ENCODE measurements at places on chromosomes 7 and 10. TPM values are rescaled to one million over a fixed set of nuclear protein-coding genes. Genes with fewer than 3 reads are reported as not detected.

DNA sequence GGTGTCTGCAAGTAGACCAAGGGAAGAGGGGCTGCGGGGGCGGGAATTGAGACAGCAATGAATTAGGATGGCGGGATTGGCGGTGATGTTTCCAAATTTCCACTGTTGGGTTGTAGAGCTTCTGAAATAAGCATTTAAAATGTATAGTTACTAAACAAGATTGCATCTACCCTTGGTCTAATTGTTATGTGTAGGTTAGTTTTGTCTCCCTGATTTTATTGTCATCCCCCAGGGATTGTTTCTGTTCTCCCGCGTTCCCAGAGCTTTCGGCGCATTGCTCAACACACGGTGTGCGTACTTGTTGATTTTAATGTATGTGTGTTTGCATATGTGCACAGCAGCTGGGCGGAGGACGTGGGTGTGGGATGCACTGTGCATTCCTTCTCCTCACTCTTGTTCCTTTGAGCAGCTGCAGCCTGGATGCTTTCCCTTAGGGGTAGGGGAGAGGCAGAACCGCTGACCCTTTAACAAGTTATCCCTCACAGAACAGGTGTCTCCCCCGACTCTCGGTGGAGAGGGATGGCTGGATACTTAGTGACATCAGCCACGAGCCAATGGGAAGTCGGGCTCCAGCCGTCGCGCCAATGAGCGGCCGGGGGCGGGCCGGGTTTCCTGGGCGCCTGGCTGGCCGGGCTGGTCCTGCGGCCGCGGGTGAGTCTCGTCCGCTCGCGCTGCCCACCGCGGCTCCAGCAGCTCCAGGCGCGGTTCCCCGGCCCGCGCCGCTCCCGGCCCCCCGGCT lies at the start of gene TSPAN33:
Gene TSPAN33 (plus strand): TSS at position 613 of the 739 bp plus-strand sequence. CDS start 274 bp downstream, outside the sequence.
- peak; percentile 41 for DNase-seq

GRCh38 chr7:28395404-28395803 lies 16.9 kb upstream of the CREB5 start:
- DNase-seq: no peak

- no peak for DNase-seq
These were observed 53.7 kb downstream of the CPED1 start for GRCh38 chr7:121042195-121042594.

GRCh38 chr7:1553512-1554210 lies 2.3 kb downstream of the TMEM184A start:
- DNase-seq: no peak

The CALHM1 gene
- not detected for polyA plus RNA-seq

The SOSTDC1 gene
- not detected for polyA plus RNA-seq

DNA sequence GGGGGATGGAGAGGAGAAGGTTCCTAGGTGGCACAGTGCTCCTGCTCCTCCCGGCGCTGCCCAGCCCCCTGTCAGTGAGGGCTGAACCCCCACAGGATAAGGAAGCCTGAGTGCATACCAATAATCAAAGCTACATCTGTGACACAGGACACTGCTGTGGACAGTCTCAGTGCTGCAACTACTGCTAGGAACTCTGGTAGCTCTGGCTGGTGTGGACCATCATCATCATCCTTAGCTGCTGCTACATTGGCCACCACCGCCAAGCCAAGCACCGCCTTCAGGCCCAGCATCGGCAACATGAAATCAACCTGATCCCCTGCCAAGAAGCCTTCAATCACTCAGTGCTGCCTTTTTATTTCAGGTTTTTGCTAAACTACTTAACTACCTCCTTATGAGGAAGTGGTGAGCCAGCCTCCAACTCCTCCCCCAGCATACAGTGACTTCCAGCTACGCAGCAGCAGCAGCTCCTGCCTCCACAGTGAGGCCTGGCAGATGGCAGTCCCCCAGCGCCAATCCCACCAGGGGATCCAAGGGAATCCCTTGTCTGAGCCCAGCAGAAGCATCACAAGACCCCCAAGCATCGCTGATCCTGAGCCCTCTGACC lies 32.1 kb upstream of the SLC26A4 start:
- DNase-seq: peak; percentile 28

DNA sequence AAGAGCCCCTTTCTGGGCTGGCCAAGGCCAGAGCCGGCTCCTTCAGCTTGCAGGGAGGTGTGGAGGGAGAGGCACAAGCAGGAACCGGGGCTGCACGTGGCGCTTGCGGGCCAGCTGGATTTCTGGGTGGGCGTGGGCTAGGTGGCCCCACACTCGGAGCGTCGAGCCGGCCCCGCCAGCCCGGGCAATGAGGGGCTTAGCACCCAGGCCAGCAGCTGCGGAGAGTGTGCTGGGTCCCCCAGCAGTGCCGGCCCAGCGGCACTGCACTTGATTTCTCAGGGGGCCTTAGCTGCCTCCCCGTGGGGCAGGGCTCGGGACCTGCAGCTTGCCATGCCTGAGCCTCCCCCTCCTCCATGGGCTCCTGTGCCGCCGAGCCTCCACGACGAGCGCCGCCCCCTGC lies 48.1 kb downstream of the SH2D4B start:
- no peak for DNase-seq

- no peak for DNase-seq
These were observed 23.2 kb downstream of the NKX2-3 start for GRCh38 chr10:99555825-99556523.

GRCh38 chr10:85967594-85967993 lies 399.0 kb downstream of the GRID1 start:
- DNase-seq: no peak

DNA sequence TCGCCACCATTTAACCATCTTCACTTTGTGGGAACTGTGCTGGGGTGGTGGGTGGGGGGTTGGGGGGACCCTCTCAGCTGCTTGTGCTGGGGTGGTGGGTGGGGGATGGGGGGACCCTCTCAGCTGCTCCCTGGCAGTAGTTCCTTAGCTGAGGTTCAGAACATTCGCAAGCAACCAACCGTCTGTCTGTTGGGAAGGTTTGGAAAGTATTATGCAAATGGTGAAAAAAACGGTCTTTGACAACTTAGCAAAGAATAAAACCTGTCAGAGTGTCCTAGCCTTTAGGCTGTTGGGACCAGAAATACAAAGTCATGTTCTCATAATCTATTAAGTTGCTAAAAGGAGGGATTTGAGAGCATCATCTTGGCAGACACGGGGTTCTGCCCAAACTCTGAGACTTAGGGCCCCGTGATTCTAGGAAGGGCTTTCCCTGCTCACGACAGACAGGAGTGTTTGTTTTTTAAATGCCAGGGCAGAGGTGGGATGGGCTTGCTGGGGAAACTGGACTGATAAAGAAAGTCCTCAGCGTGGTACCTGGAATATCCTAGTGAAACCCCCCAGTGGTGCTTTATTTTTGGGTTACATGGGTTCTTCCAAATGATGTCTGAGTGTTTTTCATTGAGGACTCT lies 14.1 kb upstream of the SRGN start:
- DNase-seq: no peak

DNA sequence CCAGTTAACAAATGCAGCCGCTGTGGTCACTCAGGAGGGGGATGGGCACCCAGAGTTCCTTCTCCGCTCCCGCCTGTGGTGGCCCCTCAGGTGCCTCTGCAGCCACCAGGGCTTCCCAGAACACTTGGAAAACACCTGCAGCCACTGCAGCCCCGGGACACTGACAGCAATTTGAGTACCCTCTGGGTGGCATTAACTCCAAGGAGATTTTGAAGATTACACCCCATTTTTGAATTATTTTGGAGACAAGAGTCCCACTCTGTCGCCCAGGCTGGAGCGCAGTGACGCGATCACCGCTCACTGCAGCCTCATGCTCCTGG lies 32.2 kb downstream of the IL15RA start:
- no peak for DNase-seq

GRCh38 chr10:117429643-117430265 lies 54.5 kb upstream of the PDZD8 start:
- DNase-seq: no peak

GRCh38 chr10:78964952-78965633 lies 103.7 kb upstream of the ZMIZ1 start:
- peak; percentile 48 for DNase-seq

- no peak for DNase-seq
These were observed 122.2 kb downstream of the NPY start for GRCh38 chr7:24406053-24406788.

- peak; percentile 6 for DNase-seq
These were observed 3.4 kb downstream of the TCF7L2 start for GRCh38 chr10:112953174-112954159.

GRCh38 chr7:21967598-21968003 lies 21.9 kb upstream of the CDCA7L start:
- no peak for DNase-seq

The GNAT3 gene
- polyA plus RNA-seq: not detected

- no peak for DNase-seq
These were observed 637.7 kb downstream of the ZNF716 start for GRCh38 chr7:58087536-58088190.

GRCh38 chr7:110759069-110759468 lies 331.9 kb upstream of the LRRN3 start:
- DNase-seq: no peak

The TFR2 gene
- 1.4 TPM for polyA plus RNA-seq

GRCh38 chr10:129935102-129935866 lies 28.8 kb downstream of the EBF3 start:
- DNase-seq: no peak

DNA sequence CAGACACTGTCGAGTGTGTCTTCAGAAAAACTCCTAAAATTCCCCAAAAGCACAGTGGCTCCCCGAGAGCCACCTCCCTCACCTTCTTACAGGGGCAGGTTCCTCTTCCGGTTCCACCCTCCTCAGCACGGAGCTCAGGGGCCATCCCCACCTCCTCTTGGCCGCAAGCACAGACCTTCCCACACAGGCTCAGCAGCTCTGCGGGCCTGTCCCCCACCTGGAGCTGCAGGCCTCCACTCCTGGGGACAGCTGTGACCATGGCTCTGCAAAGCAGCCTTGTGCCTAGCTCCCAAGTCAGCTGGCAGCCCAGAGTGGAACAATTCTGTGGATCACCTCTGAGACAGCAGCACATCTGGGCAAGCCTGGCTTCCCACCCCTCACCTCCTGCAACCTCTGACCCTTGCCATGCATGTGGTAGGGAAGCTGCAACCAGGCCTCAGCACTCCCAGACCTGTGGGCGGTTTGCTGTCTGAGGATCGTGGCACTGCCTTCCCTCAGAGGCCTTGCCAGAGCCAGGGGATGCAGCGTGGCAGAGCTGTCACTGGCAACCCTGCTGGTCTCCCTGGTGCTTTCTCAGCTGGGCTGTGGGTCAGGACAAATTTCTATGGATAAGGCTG lies 79.7 kb downstream of the ALOX5 start:
- DNase-seq: no peak

DNA sequence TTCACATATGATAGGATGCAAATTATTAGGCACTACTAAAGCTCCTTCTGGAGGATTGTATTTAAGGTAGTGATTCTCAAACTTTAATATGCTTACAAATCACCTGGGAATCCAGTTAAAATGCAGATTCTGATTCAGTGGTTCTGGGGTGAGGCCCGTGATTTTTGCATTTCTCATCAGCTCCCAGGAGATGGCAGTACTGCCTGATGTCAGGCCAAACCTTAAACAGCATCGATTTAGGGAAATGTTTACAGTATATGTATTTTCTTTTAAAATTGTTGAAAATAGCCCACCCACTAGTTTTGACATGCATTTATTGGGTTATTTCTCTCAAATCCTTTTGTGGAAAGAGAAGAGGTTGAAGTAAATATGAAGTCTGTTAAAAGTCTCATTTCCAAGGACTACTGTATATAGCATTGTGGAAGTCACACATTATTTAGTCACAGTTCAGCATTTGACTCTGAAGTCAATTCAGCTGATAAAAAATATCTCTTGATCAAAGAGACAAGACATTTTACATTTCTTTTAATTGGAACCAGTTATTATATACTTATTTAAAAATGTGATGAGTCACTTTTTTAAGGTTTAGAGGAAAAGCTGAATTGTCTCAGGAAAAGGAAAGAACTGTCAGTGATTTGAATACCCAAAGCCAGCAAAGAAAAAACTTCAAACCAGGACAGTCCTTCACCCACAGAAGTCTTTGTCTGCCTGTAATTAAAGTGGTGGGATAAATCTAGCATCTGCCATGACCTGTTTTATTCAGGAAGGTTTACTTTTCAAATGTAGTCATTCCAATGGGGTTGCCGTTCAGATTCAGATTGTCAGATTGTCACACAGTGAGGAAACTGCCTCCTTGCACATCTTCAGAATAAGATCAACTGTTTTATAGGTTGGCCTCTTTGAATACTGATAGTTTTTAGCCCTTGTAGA lies 21.1 kb upstream of the HBP1 start:
- peak; percentile 25 for DNase-seq

GRCh38 chr7:112381311-112382091 lies 68.8 kb upstream of the IFRD1 start:
- DNase-seq: no peak

The RTKN2 gene
- 0.07 TPM for polyA plus RNA-seq

DNA sequence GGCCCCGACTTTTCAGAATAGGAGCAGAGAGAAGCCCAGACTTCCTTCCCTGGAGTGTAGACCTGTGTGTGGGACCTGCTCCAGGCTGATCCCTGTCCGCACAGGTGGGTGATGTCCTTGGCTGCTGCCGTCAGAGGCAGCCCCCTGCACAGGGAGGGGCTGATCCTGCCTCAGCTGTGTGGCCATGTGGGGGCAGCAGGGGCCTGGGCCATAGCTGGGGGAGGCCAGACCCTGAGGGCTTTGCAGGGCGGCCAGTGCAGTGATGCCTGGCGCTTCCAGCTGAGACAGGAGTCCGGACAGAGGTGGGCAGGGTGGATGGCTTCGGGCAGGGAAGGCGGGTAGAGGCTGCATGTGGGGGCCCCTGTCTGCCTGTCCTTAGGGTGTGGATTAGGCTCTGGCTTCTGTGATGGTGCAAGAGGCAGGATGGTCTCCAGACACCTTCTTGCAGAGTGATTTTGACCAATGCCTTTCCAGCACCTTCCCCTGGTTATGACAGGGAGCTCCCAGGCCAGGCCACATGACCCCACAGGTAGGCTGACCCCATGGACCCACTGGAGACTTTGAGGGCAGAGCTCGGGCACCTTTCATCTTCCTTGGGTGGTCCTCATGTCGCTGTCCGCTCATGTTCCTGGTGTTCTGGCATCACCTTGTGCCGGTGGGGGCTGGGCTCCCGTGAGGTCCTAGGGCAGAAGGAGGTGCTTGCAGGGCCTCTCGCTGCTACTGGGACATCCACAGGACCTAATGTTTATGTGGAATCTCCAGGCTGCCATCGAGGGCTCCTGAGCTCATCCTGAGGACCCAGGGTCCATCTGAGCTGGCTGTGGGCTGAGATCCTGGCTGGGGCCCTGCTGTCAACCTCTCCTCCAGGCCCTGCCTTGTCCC lies 141.5 kb downstream of the ADCY1 start:
- DNase-seq: no peak

The ACBD7 gene
- not detected for polyA plus RNA-seq

DNA sequence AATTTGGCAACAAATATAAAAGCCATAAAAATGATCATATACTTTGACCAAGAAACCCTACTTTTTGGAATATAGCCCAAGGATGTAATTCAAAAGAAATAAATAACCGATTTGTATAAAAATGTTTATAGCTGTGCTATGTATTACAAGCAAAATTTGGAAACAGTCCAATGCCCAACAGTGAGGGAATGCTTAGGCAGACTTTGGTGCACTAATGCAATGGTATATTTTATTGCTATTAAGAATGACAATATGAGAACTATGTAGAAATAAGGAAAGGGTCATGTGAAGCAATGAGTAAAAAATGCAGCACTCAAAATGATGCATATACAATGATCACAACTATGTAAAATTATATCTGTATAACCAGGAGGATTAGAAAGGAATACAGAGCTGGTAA lies 273.8 kb upstream of the HPS1 start:
- DNase-seq: no peak

The GPR26 gene
- not detected for polyA plus RNA-seq

- peak; percentile 17 for DNase-seq
These were observed 38.3 kb downstream of the LRRC72 start for GRCh38 chr7:16564909-16565426.

The VWDE gene
- polyA plus RNA-seq: not detected
